ENCODE measurements at places on chromosomes 6 and 20. TPM values are rescaled to one million over a fixed set of nuclear protein-coding genes. Genes with fewer than 3 reads are reported as not detected.

- H3K4me3 ChIP-seq = no peak overlapping the region
- H3K4me1 ChIP-seq = no peaks in the 10 kb centered on the region
- H3K27me3 ChIP-seq = peaks cover 52% of the 10 kb centered on the region
These were observed 45.1 kb downstream of the JPH2 start for GRCh38 chr20:44141873-44142272.

The TINAG gene
- not detected for total RNA-seq

DNA sequence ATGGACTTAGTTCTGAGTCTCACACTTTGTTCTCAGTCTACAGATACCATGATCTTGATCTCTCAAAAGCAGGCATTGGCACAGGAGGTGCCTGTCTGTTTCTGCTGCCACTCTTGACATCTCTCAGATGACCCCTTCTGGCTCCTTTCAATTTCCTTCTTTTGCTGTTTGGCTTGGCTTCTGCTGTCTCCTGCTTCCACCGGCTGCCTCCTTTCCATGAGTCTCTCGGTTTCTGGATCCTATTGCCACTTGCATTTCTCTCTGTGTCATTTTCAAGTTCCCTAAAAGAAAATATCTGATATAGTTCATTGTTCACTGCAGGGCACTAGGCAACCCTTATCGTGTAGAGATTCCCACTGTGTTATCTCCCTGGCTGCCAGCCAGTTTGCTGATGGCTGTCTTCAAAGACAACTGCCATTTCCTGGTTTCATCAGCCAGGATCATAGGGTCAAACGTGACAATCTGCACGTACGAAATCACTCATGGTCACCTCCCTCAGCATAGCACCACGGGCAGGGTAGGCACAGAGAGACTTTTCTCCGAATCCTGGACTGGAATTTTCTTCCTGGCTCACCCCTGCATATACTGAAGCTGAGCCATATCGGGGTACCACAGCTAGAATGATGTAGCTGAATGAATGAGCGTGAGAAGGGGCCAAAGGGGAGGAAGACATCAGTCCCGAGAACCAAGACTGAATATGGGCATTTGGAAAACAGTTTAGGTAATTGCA lies 144.6 kb upstream of the TMEM170B start:
- H3K36me3 ChIP-seq = no peaks in the 10 kb centered on the region
- peak; percentile 24 for DNase-seq
- H3K27me3 ChIP-seq = no peaks in the 10 kb centered on the region
- peaks cover 52% of the 10 kb centered on the region for H3K4me1 ChIP-seq
- no peak overlapping the region for H3K4me3 ChIP-seq

The NXT1 gene
- 12.0 TPM for total RNA-seq

- no peaks in the 10 kb centered on the region for H3K4me1 ChIP-seq
- no peak overlapping the region for H3K27ac ChIP-seq
- DNase-seq = no peak
- H3K27me3 ChIP-seq = no peaks in the 10 kb centered on the region
- no peak overlapping the region for H3K4me3 ChIP-seq
- H3K36me3 ChIP-seq = no peaks in the 10 kb centered on the region
These were observed 271.0 kb downstream of the ZNF217 start for GRCh38 chr20:53322651-53323050.

The ZNF831 gene
- total RNA-seq = 1.1 TPM

- H3K4me3 ChIP-seq = peak overlapping the region; percentile 56
These were observed 62.0 kb upstream of the EPB41L1 start for GRCh38 chr20:36092398-36093024.

The TMEM244 gene
- total RNA-seq = not detected

The C6orf52 gene
- total RNA-seq = 1.0 TPM

GRCh38 chr6:43186706-43187105 lies 4.7 kb downstream of the CUL9 start:
- no peak for DNase-seq
- no peak overlapping the region for H3K27ac ChIP-seq
- peaks cover 7% of the 10 kb centered on the region for H3K4me1 ChIP-seq
- no peaks in the 10 kb centered on the region for H3K27me3 ChIP-seq
- H3K36me3 ChIP-seq = peaks cover 53% of the 10 kb centered on the region
- H3K4me3 ChIP-seq = no peak overlapping the region

The SAYSD1 gene
- total RNA-seq = 15.4 TPM

The NCOA6 gene
- 26.0 TPM for total RNA-seq

DNA sequence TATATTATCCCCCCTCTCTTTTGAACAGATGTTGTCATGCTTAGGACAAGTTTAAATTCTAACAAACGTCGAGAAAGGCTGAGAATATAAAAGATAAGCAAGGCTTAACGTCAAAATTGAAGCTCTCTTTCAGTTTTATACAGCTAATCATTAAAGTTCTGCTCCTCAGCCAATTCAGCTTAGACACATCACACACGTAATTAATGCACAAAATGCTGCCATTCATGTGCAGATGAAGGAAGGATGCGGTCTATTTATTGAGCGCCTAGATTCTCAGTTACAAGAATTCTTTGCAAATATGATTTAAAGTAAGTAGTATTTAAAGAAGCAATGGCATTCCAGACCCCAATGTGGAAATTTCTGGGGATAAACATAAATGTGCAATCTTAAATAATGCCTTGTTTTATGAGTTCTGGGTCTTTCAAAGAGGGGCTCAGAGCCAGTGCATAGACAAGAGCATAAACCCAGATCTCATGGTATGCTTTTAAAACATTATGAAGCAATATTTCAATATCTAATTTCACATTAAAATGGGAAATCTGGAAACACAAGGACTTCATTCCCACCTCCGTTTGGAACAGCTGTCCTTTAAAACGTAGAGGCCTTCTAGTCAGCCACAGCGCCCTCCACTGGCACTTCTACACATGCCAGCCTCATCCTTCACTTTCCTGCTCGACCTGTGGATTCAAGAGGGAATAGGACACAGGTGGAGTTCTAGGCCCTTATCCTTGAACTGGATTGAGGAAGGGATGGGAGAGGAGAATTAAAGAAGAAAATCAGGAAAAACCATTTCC lies 85.8 kb downstream of the LYRM4 start:
- DNase-seq = no peak
- H3K27me3 ChIP-seq = no peaks in the 10 kb centered on the region
- no peak overlapping the region for H3K27ac ChIP-seq
- H3K4me3 ChIP-seq = no peak overlapping the region
- H3K36me3 ChIP-seq = no peaks in the 10 kb centered on the region

DNA sequence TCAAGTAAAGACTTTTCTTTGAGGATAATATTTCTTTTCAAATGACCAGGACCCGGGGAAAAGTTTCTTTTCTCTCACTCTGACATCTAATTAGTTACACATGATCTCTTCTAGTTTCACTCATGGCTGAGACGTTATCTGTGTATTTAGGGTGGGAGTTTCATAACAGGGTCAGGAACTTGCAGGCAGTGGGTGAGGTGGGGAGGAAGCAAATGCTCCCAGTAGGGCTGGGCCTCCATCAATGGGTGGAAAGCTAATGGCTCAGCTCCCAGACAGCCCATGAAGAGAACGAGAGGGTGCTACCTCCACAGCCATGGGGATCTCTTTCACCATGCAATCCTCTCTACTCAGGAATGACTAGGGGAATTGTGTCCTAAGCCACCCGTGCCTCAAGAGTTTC lies 119.3 kb downstream of the F13A1 start:
- no peaks in the 10 kb centered on the region for H3K27me3 ChIP-seq
- H3K27ac ChIP-seq = no peak overlapping the region
- no peak overlapping the region for H3K4me3 ChIP-seq
- no peaks in the 10 kb centered on the region for H3K4me1 ChIP-seq

The SLC22A7 gene
- not detected for total RNA-seq

DNA sequence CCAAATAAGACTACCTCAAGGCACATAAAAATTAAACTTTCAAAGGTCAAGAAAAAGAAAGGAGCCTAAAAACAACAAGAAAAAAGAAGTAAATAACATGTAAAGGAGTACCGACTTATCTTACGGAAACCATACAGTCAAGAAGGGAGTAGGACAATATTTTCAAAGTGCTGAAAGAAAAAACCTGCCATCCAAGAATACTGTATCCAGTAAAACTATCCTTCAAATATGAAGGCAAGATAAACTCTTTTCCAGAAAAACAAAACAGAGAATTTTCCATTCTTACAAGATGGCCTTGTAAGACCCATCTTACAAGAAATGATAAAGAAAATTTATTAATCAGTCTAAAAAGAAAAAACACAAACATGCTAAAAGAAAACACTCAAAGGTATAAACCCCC lies 302.2 kb downstream of the LMBRD1 start:
- DNase-seq = no peak
- no peaks in the 10 kb centered on the region for H3K36me3 ChIP-seq
- no peaks in the 10 kb centered on the region for H3K4me1 ChIP-seq
- H3K27me3 ChIP-seq = no peaks in the 10 kb centered on the region
- no peak overlapping the region for H3K27ac ChIP-seq

- no peaks in the 10 kb centered on the region for H3K36me3 ChIP-seq
- H3K27me3 ChIP-seq = no peaks in the 10 kb centered on the region
- no peaks in the 10 kb centered on the region for H3K4me1 ChIP-seq
- H3K4me3 ChIP-seq = no peak overlapping the region
- DNase-seq = no peak
- no peak overlapping the region for H3K27ac ChIP-seq
These were observed 115.8 kb upstream of the SPTLC3 start for GRCh38 chr20:12893019-12893418.

DNA sequence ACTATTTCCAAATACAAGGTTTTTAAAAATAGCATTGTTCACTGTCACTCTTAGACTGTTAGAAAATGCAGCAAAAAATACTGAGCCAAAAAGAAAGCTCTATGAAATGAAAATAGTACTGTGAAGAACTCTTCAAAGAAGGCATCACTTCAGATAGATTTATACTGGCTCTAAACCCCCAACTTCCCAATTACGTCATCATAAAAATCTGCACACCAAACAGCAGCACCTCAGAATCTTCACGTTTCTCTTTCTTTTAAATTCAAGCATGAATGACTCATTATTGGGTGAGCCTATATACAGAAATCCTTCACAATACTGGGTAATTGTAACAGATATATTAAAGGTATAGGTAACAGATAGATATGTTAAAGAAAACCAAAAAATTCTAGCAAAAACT lies 208.4 kb upstream of the HTR1E start:
- DNase-seq = no peak
- H3K27ac ChIP-seq = no peak overlapping the region
- no peaks in the 10 kb centered on the region for H3K4me1 ChIP-seq
- H3K27me3 ChIP-seq = no peaks in the 10 kb centered on the region
- no peaks in the 10 kb centered on the region for H3K36me3 ChIP-seq
- no peak overlapping the region for H3K4me3 ChIP-seq

DNA sequence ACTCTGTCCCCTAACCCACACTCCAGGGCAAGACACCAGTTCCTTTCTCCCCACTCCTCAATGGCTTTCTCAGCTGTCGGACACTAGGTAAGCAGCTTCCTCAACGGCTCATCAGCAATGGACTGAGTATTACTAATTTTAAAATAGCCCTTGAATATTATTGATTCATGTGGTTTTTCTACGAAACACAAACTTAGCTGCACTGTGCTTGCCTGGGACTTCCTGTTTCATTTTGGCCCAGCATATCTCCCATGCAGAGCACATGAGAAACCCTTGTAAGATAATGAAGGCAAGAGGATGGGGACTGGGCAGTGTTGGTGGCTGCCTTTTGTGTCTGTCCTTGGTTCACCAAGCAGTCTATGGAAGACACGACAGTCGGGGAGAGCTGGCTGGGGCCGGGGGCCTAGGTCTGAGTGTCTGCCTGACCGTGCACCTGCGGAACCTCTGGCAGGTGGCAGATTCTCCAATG lies 48.9 kb downstream of the RNASET2 start:
- no peak overlapping the region for H3K27ac ChIP-seq
- no peaks in the 10 kb centered on the region for H3K4me1 ChIP-seq
- H3K27me3 ChIP-seq = no peaks in the 10 kb centered on the region
- H3K4me3 ChIP-seq = no peak overlapping the region
- H3K36me3 ChIP-seq = no peaks in the 10 kb centered on the region

- H3K4me3 ChIP-seq = no peak overlapping the region
- H3K36me3 ChIP-seq = no peaks in the 10 kb centered on the region
- no peaks in the 10 kb centered on the region for H3K27me3 ChIP-seq
- no peak for DNase-seq
These were observed 30.4 kb downstream of the DEFB114 start for GRCh38 chr6:49933526-49933925.

- H3K27me3 ChIP-seq = peaks cover 62% of the 10 kb centered on the region
- H3K4me3 ChIP-seq = peak within 1 kb of the TSS; percentile 41
- no peak for DNase-seq
- no peaks in the 10 kb centered on the region for H3K4me1 ChIP-seq
- no peaks in the 10 kb centered on the region for H3K36me3 ChIP-seq
These were observed at the start of gene TIAM2 for GRCh38 chr6:154995254-154996015. TSS of gene TIAM2 (plus strand) at chr6:154995315. CDS start at chr6:155129224, 133,909 bp downstream.

- H3K27ac ChIP-seq = peak overlapping the region; percentile 84
- H3K36me3 ChIP-seq = no peaks in the 10 kb centered on the region
- no peaks in the 10 kb centered on the region for H3K27me3 ChIP-seq
- H3K4me3 ChIP-seq = peak overlapping the region; percentile 97
- peaks cover 10% of the 10 kb centered on the region for H3K4me1 ChIP-seq
These were observed 918 bp downstream of the EIF6 start for GRCh38 chr20:35283441-35284266.

GRCh38 chr6:3650959-3651697 lies 100.4 kb downstream of the PXDC1 start:
- no peak overlapping the region for H3K27ac ChIP-seq
- no peak overlapping the region for H3K4me3 ChIP-seq
- no peaks in the 10 kb centered on the region for H3K27me3 ChIP-seq
- H3K36me3 ChIP-seq = no peaks in the 10 kb centered on the region
- no peaks in the 10 kb centered on the region for H3K4me1 ChIP-seq
- no peak for DNase-seq

The GRIK2 gene
- total RNA-seq = 0.24 TPM

GRCh38 chr6:149746147-149746946 lies at the start of gene NUP43:
TSS of gene NUP43 (minus strand) at chr6:149746529. CDS start at chr6:149746495, 34 bp downstream.
- DNase-seq = peak; percentile 91
- H3K36me3 ChIP-seq = peaks cover 21% of the 10 kb centered on the region
- H3K4me3 ChIP-seq = peak within 1 kb of the TSS; percentile 81
- H3K4me1 ChIP-seq = peaks cover 37% of the 10 kb centered on the region
- H3K27ac ChIP-seq = peak within 1 kb of the TSS; percentile 65
- no peaks in the 10 kb centered on the region for H3K27me3 ChIP-seq

DNA sequence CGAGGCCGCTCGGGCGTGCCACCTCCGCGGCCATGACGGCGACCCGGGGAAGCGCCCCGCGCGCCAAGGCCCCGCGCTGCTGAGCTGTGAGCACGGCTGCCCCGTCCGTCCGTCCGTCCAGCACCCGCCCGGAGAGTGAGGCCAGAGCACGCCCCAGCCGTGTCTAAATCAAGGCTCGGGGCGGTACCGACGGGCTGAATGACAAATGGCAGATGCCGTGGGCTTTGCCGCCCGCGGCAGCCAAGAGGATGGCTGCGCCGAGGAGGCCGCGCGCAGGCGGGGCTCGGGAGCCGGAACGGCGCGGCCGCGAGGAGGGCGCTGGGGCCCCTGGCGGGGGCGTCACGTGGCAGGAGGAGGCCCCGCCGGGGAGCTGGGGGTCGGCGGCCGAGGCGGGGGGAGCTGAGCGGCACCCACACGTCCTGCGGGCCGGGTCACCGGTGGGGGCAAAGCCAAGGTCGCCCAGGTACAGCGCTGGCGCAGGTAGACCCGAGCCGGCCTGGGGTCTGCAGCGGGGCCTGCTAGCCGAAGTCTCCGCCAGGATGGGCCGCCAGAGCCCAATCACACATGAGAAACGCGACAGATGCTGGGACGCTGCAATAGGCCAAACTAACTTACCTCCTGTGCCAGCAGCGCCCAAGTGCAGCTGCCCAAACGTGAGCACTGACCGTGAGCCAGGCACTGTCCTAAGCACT lies at the start of gene PLAGL1:
PLAGL1 (minus strand) TSS at position 140 of the 692 bp plus-strand sequence. CDS start 60,123 bp downstream, outside the sequence.
- no peak for DNase-seq
- H3K27ac ChIP-seq = peak within 1 kb of the TSS; percentile 55
- peak within 1 kb of the TSS; percentile 46 for H3K4me3 ChIP-seq
- no peaks in the 10 kb centered on the region for H3K4me1 ChIP-seq
